Activated CD8-positive, alpha-beta memory T cell treated with anti-CD3 and anti-CD28 coated beads, Interleukin-2, amount 50 U/mL, for 48 hours (primary cell): ENCODE measurements at places on chromosomes 6 and 20.

- peak; percentile 51 for DNase-seq
Observed at GRCh38 chr20:24952376-24953208, 3.5 kb downstream of the CST7 start.

DNA sequence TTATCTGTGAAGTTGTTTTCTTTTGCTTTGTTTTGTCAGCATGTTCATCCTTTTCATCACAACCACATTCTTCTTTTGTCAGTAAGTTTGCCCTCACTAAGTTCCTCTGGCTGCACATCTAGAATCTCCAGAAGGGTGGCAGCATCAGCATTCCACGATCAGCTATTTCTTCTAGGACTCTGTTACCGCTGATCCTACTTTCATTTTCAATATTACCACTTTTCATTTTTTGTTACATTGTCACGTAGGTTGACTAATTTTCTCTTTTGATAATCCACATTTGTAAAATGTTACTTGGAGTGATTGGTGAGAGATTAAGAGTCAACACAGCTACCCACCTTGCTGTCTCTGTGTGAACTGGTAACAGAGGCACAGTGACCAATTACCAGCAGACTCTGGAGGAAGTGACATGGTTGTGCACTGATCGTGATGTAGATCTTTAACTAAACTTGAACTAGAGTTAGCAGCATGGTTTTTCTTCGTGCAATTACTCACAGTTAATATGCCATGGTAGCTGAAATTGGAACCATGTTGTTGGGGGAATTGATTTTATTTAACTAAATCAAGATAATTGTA lies 307.9 kb upstream of the SLC35B3 start:
- DNase-seq: no peak

DNA sequence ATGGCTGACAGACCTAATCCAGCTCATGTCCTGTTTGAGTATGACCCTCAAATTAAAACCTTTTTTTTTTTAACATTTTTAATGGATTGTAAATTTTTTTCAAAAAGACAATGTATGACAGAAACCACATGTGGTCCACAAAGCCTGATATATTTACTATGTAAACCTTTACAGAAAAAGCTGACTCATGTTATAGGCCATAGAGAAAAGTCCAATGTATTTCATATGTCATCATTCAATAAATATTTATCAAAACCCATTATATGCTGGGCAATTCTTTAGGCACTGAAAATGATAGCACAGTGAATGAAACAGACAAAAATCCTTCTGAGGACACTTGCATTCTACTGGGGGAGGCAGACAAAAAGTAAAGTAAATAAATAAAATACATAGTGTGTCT lies 826.2 kb upstream of the FLRT3 start:
- DNase-seq: no peak

GRCh38 chr6:34338811-34339210 lies 53.7 kb downstream of the NUDT3 start:
- DNase-seq: no peak

DNA sequence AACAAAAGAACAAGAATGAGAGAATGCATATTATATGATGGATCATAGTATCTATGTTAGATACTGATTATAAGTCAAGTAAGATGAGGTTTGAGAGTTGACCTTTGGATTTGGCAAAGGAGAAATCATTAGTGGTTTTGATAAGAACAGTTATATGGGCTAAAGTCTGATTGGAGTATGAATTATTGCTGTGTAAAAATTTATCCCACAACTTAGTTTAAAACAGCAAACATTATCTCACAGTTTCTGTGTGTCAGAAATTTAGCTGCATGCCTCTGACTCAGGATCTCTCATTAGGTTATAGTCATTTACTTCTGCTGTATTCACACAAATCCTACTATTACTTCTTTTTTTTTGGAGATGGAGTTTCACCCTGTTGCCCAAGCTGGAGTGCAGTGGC lies 56.7 kb downstream of the FAM135A start:
- no peak for DNase-seq

DNA sequence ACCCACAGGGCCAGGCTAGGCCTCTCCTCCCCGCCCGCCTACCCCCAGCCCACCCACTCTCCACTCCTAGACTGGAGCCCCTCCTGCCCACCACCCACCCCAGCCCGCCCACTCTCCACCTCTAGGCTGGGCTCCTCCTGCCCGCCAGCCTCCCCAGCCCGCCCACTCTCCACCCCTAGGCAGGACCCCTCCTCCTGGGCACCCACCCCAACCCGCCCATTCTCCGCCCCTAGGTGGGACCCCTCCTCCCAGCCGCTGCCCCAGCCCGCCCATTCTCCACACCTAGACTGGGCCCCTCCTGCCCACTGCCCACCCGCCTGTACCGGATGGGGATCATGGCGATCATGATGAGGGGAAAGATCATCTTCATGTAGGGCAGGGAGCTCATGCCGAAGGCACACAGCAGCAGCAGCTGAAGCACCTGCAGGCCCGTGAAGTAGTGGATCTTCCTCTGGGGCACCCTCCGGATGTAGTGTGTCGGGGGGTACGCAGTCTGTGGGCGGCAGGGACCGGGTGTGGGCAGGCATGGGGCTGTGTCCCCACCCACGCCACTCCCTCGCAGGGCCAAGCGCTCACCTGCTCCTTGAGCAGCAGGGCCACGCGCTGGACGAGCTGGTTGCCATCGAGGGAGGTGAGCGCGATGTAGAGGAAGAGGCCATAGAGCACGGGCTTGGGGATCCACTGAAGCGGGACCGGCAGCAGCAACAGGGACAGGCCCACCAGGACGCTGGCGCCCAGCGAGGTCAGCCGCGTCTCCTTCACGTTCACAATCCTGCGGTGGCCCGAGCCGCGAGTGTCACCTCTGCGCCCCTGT lies 10.8 kb downstream of the SLC4A11 start:
- no peak for DNase-seq

GRCh38 chr6:142944124-142945048 lies 590 bp downstream of the HIVEP2 start:
- DNase-seq: peak; percentile 95

GRCh38 chr6:46452312-46452917 lies 38.8 kb downstream of the RCAN2 start:
- DNase-seq: no peak

- DNase-seq: no peak
Observed at GRCh38 chr6:138225953-138226352, 7.7 kb upstream of the PBOV1 start.

DNA sequence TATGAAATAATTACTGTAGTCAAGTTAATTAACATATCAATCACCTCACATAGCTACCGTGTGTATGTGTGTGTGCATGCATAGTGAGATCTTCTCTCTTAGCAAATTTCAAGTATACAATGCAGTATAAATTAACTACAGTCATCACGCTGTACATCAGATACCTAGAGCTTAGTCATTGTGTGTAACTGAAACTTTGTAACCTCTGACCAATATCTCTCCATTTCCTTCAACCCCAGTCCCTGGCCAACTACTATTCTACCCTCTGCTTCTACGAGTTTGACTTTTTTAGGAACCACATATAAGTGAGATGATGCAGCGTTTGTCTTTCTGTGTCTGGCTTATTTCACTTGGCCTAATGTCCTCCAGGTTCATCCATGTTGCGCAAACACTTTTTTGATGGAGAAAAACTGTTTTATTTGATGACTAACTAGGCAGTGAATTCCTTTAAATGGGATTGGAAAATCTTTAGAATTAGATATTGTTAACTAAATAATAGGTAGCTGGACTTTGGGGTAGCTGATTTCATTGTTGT lies 459.5 kb downstream of the DHX35 start:
- no peak for DNase-seq
